ENCODE measurements at places on chromosomes 7 and 10.

GRCh38 chr10:11539191-11539868 lies 72.1 kb downstream of the USP6NL start:
- DNase-seq = no peak

DNA sequence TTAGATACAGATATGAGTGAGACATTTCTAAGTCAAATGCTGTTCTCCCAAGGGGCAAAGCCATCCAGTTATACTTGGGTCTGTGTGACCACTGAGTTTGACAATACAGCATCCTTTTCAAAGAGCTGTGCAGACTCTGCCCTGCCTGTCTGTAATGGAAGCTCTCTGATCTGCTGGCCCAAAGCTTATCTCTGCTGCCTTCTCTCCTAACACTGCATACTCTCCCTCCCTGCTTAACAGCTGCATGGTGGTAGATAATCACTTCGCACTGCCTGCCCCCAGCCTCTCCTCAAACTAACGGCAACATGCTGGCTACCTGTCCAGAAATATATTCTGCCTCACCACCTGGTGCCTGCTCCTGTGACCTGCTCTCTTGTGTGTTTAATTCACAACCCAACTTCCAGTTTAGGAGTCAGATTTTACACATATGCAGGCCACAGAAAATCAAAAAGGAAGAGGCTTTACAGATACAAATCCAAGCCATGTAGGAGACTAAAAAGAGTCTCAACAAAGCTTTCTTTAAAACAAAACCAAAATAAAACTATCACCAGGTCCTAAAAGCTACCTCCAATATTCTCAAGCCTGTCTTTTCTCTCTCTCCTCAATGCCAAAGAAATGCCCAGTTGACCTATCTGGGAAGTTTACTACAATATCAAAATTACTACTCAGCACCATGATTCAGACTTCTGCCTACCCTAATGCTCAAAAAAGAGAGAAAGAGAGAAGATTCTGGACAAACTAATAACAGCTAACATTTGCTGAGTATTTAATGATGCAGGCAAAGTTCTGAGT lies 145.6 kb downstream of the RELN start:
- no peak for DNase-seq

DNA sequence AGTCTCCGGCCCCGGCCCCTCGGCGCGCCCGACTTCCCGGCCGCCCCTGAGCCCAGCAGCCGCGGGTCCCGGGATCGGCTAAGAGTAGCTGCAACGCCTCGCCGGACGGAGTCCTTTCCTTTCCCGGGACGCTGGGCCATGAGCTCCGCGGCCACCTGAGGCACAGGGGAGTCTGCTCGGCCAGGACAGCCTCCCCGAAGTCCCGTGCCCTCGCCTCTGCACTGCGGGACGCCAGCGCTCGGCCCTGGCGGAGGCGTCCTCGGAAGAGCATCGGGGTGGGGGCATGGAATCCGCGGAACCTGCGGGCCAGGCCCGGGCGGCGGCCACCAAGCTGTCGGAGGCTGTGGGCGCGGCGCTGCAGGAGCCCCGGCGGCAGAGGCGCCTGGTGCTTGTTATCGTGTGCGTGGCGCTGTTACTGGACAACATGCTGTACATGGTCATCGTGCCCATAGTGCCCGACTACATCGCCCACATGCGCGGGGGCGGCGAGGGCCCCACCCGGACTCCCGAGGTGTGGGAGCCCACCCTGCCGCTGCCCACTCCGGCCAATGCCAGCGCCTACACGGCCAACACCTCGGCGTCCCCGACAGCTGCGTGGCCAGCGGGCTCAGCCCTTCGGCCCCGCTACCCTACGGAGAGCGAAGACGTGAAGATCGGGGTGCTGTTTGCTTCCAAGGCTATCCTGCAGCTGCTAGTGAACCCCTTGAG lies 502 bp downstream of the SLC18A3 start:
- no peak for DNase-seq

GRCh38 chr10:77673101-77673500 lies 35.5 kb upstream of the KCNMA1 start:
- no peak for DNase-seq

GRCh38 chr10:116554628-116555027 lies 8.9 kb downstream of the PNLIP start:
- DNase-seq = no peak

- no peak for DNase-seq
Observed at GRCh38 chr7:3013975-3014792, 29.5 kb downstream of the CARD11 start.
